ENCODE measurements at places on chromosomes 6 and 20.

DNA sequence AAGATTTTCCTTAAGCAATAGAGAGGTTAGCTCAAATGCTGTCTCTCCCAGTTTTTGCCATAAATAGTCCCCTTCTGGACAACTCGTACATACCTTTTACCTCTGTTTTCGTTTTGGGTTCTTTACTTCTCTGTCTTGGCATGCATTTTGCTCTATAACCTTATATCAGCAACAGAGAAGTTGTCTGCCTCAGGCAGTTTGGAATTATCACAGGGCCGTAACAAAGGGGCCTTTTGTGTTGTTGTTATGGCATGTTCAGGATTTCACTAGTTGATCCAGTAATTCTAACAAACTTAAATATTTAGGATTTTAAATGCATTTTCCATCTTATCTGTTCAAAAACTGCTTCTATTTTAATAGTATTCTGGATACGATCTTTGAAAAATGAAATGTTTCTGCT lies 259.8 kb downstream of the CD109 start:
- DNase-seq, result no peak

GRCh38 chr6:142846883-142847287 lies 98.1 kb downstream of the HIVEP2 start:
- no peak for DNase-seq

DNA sequence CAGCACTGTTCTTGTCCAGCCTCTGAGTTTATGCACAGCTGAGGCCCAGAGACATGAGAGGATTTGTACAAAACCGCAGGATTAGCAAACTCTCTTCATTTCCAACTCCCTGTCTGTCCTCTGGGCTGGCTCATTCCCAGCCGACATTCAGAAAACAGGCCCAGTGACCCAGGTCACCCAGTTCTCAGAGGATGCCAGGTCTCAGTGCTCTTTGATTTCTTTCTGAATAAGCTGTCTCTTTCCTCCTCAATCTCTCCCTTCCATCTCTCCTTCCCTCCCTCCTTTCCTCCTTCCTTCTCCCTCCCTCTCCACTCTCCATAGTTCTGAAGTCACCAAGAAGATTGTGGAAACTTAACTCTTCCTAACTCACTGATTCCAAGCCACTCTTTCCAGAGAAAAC lies 372.7 kb upstream of the SULF2 start:
- DNase-seq, result no peak

- DNase-seq, result peak; percentile 66
Measured at GRCh38 chr6:107684996-107685395, 139.1 kb downstream of the SCML4 start.

- no peak for DNase-seq
Measured at GRCh38 chr20:25191051-25191450, 4.5 kb upstream of the ENTPD6 start.

GRCh38 chr20:2593756-2594155 lies 57.4 kb downstream of the TMC2 start:
- DNase-seq, result no peak

DNA sequence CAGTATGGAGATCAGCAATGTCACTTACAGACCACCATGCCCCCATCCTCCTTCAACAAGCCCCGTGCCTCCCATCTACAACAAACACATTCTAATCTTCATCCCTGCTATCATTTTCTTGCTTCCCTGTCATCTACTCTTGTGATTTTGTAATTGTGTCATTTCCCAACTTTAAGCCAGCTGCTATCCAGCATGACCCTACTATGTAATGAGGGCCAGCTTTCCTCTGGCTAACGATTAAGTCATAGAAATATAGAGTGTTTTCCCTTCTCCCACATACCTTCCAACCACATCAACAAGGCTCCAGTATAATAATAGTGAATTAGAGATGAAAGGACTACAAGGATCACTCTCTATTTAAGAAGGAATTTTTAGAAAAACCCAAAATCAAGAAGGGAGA lies 607.0 kb downstream of the TENT5A start:
- no peak for DNase-seq

GRCh38 chr6:94902974-94903628 lies 674.2 kb upstream of the MANEA start:
- no peak for DNase-seq

- no peak for DNase-seq
Measured at GRCh38 chr20:10925767-10926166, 252.0 kb upstream of the JAG1 start.
